Stimulated activated naive CD8-positive, alpha-beta T cell treated with anti-CD3 and anti-CD28 coated beads, Interleukin-15, amount 100 ng/mL, for 72 hours (primary cell): ENCODE measurements at places on chromosomes 2 and 18.

DNA sequence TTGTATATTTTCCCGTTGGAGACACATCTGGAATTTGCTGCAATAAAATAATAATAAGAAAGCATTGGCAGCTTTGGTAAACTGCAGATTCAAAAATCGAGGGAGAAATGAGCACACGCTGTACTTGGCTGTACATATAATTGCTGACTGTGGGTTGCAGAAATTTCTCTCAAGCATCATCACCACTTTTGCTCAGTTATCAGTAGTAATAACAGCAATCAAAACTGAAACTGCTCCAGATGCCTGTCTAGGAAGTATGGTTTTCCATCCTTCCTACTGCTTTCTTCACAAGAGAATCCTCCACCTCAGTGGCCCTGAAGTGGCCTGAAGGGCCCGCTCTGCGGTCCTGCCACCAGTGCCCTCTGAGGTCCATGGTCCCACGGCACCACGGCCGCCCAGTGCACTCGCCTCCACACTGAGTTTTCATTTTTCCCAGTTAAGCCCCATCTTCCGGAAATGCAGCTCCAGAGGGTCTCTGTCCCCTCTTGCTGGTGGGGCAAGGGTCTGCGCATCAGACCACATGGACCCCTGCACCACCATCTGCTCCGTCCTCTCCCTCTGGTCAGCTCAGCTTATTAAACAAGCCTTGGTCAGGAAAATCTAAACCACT lies 3.9 kb downstream of the DUSP28 start:
- no peak for DNase-seq

GRCh38 chr2:219352448-219353023 lies 20.0 kb upstream of the RESP18 start:
- DNase-seq, result peak; percentile 72

- no peak for DNase-seq
Measured at GRCh38 chr18:33821503-33821902, 243.5 kb downstream of the ASXL3 start.

DNA sequence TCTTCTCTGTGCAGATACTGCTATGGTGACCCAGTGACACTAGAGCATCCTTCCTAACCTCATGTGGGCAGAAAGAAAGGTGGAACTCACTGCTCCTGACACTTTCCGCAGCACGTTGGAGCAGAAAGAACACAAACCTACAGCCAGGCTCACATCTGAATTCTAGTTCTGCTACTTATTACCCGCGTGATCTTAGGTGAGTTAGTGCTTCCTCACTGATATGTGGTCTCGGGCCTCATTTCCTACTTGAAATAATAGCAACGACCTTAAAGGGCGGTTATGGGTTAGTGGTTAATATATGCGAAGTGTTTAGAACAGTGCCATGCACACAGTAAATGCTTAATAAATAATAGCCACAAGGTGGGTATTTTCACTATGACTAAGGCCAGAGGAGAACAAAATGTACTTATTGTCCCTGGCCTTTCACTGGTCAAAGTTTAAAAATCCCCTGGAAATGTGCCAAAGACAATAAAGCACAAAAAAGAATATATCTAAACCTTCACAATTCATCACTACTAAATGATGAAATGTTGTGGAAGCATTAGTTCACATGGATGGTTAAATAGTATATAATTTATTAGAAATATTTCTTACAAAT lies 66.6 kb downstream of the MYOM1 start:
- DNase-seq, result no peak

- no peak for DNase-seq
Measured at GRCh38 chr2:209473930-209474419, 50.1 kb downstream of the MAP2 start.

DNA sequence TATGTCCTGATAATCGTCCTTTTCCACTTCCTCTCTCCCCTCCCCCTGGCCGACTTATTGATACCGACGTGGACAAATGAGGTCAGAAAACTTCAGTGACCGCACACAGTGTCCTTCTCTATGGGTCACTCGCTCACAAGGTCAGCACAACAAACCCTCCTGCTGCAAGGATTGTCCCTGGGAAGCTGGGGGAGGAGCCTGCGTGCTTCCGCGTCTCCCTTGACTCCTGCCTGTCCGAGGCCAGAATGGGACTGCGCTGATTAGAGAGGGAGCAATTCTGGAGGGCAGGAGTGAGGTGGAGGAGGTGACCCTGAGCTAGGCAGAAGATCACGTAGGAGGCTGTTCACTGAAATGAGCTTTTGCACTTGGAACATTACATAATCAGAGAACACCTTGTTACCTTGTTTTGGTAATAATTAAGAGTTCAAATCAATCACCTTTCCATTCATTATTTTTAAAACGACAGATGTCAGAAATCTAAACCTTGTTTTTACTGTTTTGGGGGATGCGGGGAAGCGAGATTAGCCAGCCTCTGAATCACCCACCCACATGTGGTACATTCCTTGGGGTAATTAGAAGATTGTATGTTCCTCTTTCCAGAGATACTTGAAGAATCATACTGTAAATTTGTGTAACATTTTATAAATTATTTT lies 70.6 kb downstream of the CTAGE1 start:
- DNase-seq, result no peak

DNA sequence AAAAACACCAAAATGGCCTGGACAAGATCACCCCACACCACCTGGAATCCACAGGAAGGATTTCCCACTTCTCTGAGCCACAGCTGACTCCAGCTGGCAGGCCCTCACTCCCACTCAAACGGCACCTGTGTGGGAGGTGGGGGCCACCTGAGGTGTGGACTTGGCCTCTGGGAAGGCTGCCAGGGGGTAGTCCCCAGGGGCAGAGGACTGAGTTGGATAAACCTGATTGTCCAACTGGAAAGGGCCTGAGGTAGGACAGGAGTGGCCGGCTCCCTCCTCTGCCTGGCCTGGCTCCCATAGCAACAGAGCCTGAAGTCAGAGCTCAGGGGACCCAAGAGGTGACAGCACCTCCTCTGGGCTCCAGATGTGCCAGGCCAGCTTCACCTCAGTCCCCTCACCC lies 300.2 kb downstream of the CELF4 start:
- no peak for DNase-seq

- no peak for DNase-seq
Measured at GRCh38 chr18:44700652-44701051, 20.0 kb downstream of the SETBP1 start.

DNA sequence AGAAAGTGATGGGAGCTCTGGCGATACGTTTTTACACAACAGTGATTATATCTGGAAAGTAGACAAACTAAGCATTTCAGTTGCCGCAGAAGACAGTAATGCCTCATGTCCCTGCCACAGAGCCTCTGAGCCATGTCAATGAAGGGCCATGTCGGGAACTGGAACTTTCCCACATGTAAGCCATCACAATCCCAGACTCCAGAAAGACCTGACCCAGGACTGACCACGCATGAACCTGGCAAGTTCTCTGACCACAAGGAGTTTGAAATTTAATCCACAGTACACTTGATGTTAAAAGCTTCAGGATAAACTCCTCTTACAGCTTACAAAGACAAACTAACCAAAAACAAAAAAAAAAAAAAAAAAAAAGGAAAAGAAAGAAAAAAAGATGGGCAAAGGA lies 267.3 kb downstream of the SLC8A1 start:
- DNase-seq, result no peak

DNA sequence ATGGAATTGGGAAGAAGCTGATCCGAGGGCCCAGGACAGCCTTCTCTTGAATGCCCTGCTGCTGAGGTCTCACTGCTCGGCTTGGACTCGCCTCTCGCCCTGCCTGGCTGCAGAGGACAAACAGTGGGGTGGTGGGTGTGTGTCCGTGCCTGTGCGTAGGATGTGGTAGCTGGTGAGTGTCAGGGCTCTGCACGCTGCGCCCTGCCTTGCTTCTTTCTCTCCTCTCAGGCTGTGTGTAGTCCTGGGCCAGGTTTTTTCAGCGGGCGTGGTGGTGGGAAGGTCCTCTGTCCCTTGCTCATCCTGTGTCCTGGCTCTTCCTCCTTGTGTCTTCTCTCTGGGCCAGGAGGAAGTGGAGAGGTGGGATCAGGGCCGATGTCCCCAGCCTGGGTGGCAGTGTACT lies 44.8 kb downstream of the RRM2 start:
- no peak for DNase-seq

GRCh38 chr2:152037743-152038435 lies 61.0 kb downstream of the CACNB4 start:
- no peak for DNase-seq

GRCh38 chr2:24571828-24572442 lies 80.9 kb downstream of the NCOA1 start:
- DNase-seq, result no peak

- DNase-seq, result no peak
Measured at GRCh38 chr18:14025306-14025940, 106.8 kb downstream of the ZNF519 start.

DNA sequence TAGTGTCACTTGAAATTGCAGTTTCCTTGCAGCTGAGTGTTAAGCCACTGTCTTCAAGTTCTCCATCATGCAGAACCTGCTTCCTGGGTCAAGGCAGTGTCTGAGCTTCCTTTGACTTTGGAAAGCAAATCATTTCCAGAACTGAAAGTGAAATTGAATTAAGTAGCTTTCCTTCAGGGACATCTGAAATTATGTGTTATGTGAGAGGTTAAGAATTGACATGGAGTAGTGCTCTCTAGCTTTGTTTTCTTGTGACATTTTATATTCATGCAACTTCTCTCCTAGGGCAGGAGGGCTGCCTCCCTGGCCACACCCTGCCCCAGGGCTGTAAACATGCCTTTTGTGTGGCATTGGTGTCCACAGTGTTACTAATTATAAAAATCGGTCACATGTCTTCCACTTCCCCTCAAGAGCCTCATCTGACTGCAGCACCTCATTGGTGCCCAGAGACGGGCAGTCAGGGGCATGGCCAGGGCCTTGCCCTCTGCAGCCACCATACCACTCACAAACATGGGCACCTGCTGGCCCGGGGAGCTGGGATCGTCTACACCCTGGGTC lies 14.4 kb downstream of the RAB12 start:
- no peak for DNase-seq

DNA sequence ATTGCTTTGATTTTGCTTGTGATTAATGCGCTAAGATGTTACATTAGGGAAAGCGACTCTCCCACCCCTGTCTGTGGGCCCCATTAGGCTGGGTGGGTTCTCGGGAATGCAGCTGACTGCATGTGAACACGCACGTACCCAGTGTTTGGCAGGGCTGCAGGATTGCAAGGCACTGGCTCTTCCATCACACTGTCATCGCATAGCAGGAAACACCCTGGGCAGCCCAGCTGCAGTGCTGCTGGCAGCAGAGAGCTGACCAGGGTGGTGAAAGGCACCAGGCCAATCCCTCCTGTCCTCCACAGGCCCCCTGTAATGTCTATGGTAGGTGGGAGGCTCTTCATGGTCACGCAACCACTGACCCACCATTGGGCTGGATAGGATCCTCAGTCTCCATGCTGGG lies 34.4 kb upstream of the FZD7 start:
- no peak for DNase-seq

DNA sequence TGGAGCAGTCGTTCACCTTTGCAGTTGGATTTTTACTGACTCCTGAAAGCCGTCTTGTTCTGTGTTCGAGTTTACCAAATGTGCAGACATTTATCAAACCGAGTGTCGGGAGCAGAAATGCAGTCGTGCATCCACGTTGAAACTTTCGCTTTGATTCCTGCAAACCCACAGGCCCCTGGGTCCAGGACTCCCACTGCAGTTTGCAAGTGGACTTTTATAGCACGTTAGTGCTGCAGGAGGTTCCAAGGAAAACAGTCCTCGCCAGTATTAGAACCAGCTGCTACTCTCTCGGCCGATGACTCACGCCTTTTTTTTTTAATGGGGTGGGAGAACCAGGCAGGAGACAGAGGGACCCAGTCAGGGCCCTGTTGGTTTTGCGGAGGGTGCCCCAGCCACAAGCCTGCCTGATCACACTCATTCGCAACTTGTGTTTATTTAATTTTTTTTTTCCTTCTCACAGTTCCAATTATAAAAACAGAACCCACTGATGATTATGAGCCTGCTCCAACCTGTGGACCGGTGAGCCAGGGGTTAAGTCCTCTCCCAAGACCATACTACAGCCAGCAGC lies 90.1 kb downstream of the NFATC1 start:
- no peak for DNase-seq

DNA sequence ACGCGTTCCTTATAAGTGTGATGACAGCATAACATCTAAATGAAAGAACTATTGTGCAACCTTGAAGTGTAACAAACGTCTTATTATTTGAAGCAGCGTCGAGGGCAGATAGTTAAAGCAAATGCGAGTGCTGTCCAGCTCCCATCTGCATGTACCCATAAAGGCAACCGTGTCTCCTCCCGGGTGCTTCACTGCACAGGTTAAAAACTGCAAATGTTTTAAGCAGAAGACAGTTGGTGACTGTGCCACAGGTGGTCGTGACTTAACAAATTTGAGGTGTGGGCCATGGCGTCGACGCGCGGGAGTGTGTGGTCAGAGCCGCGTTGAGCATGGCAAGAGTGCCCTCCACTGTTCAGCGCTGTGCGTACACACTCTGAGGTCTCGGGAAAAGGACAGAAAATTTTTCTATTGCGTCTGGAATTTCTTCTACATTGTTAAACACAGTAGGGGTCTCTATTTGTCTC lies 6.4 kb downstream of the SALL3 start:
- no peak for DNase-seq

DNA sequence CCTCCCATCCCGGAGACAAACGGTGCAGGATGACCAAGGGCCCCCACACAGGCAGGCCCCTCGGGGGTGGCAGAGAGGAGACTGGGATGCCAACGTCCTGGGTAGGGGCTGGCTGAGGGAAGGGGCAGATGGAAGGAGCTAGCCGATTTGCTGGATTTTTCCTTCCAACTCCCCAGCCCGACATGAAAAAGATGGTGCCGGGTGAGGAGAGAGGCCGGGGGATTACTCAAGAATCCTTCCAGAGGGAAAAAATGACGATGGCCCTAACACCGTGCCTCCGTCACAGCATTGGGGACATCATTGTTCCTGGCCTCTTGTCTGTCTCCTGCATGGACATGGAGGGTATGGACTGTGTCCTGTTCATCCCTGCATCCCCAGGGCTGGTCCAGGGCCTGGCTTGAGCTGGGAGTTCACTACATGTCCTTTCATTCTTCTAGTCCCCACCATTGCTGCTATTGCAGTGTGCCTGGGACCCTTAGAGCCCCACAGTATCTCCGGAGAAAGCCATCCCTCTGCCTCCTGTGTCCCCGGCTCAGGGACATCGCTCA lies 217.7 kb downstream of the TNS1 start:
- DNase-seq, result no peak

- no peak for DNase-seq
Measured at GRCh38 chr2:105645031-105645937, 99.4 kb upstream of the NCK2 start.
